ENCODE measurements at places on chromosomes 3 and 15.

- DNase-seq: no peak
Measured at GRCh38 chr3:180253283-180253682, 216.5 kb upstream of the PEX5L start.

DNA sequence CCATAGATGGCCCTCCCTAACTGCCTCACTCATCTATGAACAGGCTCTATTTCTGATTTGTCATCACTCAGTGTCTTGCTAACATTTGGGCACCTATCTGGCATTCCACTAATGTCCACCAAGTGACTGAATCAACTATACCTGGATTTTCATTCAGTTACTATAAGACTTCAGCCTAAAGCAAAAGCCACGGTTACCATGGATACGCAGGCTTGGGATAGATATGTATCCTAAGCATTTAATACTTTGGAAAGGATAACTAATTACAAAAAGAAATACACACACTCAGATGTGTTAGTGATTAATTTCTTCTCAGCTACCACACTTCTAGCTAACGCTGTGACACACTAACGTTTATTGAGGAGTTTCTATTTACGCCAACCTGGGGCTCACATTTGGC lies 899.5 kb upstream of the CFAP20DC start:
- DNase-seq: no peak

DNA sequence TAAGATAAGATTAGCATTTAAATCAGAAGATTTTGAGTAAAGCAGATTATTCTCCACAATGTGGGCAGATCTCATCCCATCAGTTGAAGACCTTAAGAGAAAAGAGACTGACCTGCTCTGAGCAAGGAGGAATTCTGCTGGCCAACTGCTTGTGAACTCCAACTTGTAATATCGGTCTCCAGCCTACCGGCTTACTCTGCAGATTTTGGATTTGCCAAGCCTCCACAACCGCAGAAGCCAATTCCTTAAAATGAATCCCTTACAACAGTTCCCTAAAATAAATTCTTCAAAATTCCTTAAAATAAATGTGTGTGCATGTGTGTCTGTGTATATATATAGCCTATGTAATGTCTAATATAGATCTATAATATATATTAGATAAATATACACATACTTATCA lies 107.4 kb upstream of the KLF13 start:
- DNase-seq: no peak

DNA sequence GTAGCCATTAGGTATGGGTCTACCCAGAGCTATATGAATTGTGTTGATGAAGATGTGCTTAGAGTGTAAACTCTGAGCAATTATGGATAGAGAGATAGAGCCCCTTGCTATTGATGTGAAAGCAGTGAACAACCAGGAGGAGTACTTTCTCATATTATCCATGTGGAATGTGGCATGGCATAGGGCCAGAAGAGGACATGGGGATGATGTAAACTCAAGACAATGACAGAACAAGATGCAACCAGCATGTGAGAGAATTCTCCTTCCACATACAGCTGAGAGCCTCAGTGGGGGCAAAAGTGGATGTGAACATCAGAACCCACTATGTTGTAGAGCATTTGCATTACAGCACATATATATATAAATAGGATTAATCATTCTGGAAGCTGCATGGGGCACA lies 36.4 kb upstream of the BNC1 start:
- no peak for DNase-seq

GRCh38 chr3:125957674-125958510 lies 11.1 kb upstream of the ROPN1B start:
- DNase-seq: no peak
